ENCODE measurements at places on chromosomes 16 and 17.

DNA sequence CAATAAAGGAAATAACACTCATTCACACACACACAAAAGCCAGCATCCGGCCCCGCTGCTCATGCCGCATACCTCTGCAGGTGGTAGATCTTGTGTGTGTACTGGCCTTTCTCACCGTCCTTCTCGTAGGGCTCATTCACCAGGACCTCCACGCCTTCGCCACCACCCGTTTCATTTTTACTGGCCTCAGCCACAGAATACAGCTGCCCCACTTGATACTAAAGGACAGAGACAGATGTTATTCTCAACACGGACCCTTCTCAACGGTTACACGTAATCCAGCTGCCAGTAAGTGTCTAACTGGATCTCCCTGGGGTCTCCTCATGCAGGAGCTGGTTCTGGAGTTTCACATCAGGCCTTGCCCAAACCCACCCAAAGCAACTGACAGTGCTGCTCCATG, 9.7 kb downstream of the PITPNA start:
- DNase-seq, result no peak

DNA sequence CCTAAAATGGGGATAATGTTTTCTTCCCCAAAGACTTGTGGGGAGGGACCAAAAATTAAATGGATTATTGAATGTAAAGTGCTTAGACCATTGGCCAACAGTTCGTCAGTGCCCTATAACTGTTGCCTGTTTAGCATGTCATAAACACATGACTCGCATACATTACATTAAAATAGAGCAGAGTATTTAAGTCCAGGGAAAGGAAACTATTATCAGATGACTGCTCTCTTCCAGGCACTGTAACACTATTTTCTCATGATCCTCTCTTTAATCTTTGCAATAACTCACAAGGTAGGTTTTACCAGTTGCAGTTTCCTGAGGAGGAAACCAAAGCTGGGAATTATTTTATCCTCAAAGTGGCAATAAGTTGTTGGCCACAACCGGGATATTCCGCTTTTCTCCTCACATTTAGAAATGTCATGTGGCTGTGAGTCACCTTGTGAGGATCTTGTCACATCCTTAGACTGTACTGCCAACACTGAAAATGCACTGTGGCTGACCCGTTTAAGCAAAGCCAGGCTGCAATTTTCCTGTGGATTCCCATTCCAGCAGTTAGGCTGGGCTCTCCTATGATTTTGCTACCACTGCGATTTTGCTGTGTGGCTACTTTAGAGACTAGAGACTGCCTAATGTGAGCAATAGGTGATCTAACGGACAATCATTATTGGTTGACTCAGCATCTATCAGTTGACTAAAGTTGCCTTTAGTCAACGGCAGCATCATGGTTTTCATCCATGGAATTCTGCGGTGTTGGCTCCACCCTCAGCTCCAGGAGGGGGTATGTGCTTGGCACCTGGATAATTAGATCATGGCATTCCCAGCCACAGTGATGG, 58.3 kb upstream of the DHX40 start:
- no peak for DNase-seq

GRCh38 chr17:78164748-78165607, 3.4 kb upstream of the SYNGR2 start:
- no peak for DNase-seq

GRCh38 chr16:7946142-7946541, 613.5 kb downstream of the RBFOX1 start:
- DNase-seq, result no peak

DNA sequence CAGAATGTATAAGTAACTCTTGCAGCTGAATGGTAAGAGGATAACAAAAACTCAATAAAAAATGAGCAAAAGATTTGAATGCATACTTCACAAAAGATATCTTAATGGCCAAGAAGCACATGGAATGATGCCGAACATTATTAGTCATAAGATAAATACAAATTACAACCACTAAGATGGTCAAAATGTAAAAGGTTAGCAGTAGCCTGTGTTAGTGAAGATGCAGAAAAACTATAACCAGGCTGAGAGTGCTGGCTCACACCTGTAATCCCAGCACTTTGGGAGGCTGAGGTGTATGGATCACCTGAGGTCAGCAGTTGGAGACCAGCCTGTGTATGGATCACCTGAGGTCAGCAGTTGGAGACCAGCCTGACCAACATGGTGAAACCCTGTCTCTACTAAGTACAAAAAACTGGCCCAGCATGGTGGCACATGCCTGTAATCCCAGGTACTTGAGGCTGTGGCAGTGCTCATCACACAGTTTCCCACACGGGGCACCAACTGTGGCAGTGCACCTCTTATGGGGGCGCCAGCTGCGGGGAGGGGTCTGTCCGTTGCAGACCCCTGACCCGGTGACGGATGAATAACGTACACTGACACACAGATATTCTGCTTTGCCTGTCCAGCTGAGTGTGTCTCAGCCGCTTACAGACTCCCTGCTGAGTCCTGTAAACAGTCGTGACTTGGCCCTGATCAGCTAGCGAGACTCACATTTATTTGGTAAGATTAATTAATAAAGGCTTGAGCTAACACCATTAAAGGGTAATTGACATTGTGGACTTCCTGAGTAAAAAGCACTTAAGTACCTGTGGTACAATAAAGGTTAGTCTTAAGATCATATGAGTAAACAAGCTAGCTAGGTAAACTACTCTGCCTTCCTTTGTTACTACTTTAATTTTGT, 45.7 kb upstream of the FAM20A start:
- no peak for DNase-seq

- DNase-seq, result peak; percentile 65
Observed at GRCh38 chr17:42266918-42267766, 9.0 kb downstream of the STAT5B start.

GRCh38 chr16:79602628-79603014, 2.1 kb upstream of the MAF start:
- DNase-seq, result no peak

DNA sequence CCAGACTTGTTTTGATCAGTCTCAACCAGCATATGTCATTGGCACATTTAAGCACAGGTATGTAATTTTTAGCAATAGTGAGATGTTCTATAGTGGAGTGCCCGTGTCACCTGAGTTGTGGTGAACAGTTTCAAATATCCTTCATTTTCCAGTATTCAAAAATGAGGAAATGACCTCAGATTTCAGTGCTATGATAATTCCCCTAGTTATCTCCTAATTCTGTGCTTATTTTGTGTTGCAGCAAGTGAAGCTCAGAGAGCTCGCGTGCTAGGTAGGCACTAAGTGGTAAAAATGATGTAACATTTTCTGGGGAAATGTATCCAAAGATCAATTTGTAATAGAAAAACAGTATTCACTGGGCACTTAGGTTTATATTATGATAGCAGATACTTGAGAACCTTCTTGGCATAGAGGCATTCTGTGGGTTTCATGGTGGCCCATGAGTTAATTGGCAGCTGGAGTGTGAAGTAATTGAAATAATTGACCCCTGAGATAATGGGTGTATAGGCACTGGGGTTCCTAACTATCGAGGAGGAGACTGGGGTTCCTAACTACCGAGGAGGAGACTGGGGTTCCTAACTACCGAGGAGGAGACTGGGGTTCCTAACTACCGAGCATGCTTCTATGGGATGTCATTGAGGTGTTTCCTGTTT, 159.1 kb downstream of the PRKCA start:
- DNase-seq, result no peak

DNA sequence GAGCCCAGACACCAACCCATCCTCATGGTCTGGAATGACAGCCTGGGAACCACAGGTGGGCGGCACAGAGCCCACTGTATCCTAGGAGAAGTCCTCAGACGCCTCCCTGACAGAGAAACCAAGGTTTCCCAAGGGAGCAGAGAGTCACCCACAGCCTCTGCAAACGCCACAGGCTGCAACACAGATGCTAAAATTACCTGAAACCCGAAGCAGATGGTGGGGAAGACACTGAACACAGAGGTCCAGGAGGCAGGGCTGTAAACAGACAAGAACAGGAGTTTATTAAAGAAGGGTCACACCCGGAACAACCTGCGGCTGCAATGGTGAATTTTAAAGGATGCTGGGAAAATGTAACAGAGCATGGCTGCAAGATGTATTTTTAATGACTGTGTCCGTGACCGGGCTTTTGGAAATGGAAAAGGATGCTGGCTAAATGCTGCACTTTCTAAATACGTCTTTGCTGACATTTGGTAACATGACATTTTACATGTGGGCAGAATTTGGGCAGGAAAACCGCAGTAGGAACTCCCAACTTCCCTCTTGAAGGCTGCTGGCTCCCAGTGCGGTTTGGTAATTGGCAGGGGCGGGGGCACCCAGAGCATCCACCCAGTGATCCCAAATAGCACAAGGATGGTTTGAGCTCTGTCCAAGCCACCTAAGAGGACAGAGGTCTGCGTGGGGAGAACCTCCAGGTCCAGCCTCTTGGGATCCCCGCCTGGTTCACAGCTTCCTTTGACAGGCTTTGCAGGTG, 13.1 kb downstream of the SLC38A8 start:
- DNase-seq, result no peak

- DNase-seq, result no peak
Observed at GRCh38 chr17:72386619-72387237, 265.9 kb downstream of the SOX9 start.

GRCh38 chr16:3192476-3193019, 4.5 kb downstream of the OR1F1 start:
- no peak for DNase-seq

DNA sequence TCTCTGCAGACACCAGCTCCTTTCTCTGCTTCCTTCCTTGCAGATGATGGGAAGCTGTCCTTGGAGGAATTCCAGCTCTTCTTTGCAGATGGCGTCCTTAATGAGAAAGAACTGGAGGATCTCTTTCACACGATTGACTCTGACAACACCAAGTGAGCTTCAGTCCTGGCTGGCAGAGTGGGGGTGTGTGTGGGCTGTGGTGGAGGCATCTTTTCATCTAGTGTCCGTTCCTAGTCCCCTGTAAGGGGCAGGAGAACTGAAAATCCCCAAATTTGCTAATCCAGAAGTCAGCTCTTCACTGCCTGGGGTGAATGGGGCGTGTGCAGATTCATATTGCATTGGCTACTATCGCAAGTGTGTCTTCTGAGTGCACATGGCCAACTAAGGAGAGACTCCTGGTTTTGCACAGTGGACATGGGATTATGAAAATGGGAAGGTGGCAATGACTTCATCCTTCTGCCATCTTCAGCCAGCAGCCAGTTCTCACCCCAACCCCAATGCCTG, 10.4 kb downstream of the NECAB2 start:
- no peak for DNase-seq

- no peak for DNase-seq
Observed at GRCh38 chr17:60557805-60558204, 31.8 kb upstream of the APPBP2 start.

GRCh38 chr17:80948019-80948975, 43.3 kb upstream of the CHMP6 start:
- DNase-seq, result no peak

GRCh38 chr16:7171151-7171550, 161.5 kb upstream of the RBFOX1 start:
- DNase-seq, result no peak

- DNase-seq, result no peak
Observed at GRCh38 chr17:74185571-74186185, 17.8 kb upstream of the RPL38 start.
